ENCODE measurements at places on chromosomes 16 and 17.

DNA sequence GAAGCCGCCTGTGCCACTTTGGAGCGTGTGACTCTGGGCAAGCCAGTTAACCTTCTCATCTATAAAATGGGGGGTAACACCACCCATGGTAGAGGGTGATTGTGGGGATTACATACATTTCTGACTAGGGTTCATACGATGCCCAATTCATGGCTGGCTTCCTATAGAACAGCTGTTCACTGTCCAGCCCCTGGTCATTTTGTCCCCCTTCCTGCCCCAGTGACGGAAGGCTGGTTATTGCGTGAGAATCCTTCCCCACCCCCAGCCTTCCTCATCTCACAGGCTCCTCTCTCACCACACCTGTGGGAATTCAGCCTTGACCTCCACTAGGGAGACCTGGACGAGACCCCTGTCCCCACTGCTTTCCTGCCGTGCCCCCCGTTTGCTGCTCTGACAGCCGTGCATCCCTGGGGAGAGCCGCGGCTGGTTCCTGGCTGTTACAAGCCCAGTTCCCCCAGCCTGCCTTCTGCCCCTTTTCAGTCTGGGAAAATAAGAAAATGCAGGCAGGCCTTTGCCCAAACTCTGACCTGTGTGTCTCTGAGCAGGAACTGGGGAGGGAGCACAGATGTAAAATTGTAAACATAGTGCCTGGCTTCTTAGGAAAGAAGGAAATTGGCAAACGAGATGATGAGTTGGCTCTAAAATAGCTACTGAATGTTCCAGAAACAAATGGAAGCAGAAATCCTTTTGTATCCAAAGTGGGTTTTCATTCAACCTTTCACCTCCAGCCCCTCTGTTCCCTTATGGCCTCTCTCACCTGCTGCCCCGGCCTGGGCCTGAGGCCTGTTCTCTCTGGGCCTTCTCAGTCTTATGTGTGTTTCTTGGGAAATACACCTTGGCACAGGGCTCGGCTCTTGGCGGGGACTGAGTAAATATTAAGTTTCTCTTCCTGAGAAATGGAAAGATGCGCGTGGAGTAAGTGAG, 67.3 kb downstream of the OR1D5 start:
- DNase-seq: no peak

- DNase-seq: no peak
Observed at GRCh38 chr16:61814726-61815347, 221.4 kb downstream of the CDH8 start.

- DNase-seq: peak; percentile 71
Observed at GRCh38 chr17:77054936-77055335, 85.8 kb upstream of the SEC14L1 start.

DNA sequence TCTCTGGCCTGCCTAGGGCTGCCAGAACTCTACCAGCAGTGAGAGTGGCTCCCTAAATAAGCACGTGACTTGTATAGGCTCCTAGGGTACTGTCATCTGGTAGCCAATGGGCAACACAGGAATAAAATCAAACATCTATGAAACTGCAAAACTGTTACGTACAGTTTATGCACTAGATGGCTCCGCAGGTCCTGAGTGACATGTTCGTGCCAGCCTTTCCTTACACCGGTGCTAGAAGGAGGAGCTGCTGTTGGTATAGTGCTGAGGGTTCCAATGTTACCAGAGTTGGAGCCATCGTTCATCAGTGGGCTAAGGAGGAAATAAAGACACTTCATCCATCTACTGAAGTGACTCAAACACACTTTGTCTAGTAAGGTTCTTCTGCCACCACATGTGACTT, 63.2 kb upstream of the TRAP1 start:
- no peak for DNase-seq

DNA sequence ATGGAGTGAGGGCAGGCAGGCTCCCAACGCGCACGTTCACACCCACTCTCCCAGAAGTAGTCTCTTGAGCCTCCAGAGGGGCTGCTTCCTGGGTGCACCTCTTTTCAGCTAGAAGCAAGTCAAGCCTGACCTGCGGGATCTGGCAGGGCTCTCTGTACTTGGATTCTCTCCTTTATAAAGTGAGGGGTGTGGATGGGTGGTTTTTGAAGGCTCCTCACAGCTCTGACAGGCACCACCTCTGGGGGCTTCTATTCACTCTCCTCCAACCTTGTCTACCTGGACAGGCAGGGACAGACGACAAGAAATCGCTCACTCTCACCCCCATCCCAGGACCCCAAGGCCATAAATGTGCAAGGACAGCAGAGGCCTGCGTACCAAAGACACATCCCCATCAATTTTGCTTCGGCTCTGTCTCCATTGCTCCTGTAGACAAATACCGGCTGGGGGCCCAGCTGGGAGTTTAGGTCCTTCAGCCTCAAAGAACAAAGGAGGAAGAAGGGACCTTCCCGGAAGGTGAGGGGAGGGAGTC, 814 bp upstream of the DYNLL2 start:
- no peak for DNase-seq

DNA sequence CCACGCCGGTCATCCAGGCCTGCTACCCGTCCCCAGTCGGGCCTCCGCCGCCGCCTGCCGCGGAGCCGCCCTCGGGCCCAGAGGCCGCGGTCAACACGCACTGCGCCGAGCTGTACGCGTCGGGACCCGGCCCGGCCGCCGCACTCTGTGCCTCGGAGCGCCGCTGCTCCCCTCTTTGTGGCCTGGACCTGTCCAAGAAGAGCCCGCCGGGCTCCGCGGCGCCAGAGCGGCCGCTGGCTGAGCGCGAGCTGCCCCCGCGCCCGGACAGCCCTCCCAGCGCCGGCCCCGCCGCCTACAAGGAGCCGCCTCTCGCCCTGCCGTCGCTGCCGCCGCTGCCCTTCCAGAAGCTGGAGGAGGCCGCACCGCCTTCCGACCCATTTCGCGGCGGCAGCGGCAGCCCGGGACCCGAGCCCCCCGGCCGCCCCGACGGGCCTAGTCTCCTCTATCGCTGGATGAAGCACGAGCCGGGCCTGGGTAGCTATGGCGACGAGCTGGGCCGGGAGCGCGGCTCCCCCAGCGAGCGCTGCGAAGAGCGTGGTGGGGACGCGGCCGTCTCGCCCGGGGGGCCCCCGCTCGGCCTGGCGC, 2.4 kb downstream of the HIC1 start:
- DNase-seq: no peak

- DNase-seq: no peak
Observed at GRCh38 chr17:73309727-73310596, 1.8 kb downstream of the CDC42EP4 start.

DNA sequence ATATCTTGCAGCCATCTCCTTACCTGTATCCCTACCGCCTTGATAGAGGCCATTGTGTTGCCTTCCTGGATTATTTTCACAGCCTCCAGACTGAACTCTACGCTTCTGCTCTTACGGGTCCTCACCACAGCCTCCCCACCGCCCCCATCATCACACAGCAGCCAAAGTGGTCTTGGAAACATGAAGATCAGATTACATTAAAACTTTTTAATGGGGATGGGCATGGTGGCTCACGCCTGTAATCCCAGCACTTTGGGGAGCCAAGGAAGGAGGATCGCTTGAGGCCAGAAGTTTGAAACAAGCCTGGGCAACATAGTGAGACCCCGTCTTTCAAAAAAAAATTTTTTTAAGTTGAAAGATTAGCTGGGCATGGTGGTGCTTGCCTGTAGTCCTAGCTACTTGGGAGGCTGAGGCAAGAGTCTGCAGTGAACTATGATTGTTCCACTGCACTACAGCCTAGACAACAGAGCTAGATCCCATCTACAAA, 150.5 kb downstream of the NPIPB5 start:
- no peak for DNase-seq

DNA sequence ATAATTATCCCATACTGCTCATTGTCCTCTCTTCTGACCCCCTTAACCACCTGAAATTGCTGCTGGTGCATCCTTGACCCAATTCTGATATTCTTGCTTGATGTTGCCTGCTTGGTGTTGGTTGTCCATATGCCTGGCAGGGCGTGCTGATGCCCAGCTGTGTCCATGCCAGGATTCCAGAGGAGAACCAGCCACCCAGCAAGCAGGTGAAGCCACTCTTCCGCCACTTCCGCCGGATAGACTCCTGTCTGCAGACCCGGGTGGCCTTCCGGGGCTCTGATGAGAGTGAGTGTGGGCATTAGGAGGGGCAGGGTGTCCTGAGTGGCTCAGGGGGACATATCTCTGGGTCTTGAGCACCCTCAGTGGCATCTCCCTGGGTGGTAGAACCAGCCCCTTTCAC, 11.4 kb downstream of the RAPGEFL1 start:
- no peak for DNase-seq

Measured in NCI-H2029 treated with DMSO at 0.1 percent for 48 hours (cell line).